Peyer's patch (tissue), 4 donors: ENCODE measurements at places on chromosomes 2 and 18. TPM values are rescaled to one million over a fixed set of nuclear protein-coding genes. Genes with fewer than 3 reads are reported as not detected.
A peak's percentile ranks its signal among the peaks of the same experiment; 100 is the strongest.

GRCh38 chr2:88221365-88221942 is 51.3 kb downstream of the THNSL2 start:
- DNase-seq, result no peak

- DNase-seq, result no peak
Observed at GRCh38 chr2:169933124-169933711, 106.0 kb downstream of the UBR3 start.

DNA sequence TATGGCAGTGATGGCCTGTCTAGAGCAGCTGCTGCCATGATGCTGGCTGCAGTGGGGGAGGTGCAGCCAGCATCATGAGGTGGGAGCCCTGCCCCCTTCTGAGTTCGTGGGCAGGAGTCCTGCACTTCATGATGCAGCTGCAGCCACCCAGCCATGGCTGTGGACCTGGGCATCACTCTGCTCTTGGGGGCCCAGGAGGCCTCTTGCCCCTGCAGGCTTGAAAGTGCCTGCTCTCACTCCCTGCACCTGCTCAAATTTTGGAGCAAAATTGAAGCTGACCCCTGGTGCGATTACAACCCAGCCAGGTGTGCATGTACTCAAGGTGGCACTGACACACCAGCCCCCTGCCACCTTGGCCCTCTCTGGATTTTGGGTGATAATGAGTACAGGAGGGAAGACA is 712.9 kb downstream of the NUP35 start:
- no peak for DNase-seq

Gene SETBP1
- total RNA-seq, result 3.3 TPM

GRCh38 chr2:52210161-52210560 is 1178.2 kb upstream of the NRXN1 start:
- DNase-seq, result no peak

GRCh38 chr2:178579006-178579405 is 98.7 kb downstream of the PLEKHA3 start:
- DNase-seq, result no peak

GRCh38 chr2:129885735-129886134 is 93.7 kb upstream of the RAB6C start:
- no peak for DNase-seq

DNA sequence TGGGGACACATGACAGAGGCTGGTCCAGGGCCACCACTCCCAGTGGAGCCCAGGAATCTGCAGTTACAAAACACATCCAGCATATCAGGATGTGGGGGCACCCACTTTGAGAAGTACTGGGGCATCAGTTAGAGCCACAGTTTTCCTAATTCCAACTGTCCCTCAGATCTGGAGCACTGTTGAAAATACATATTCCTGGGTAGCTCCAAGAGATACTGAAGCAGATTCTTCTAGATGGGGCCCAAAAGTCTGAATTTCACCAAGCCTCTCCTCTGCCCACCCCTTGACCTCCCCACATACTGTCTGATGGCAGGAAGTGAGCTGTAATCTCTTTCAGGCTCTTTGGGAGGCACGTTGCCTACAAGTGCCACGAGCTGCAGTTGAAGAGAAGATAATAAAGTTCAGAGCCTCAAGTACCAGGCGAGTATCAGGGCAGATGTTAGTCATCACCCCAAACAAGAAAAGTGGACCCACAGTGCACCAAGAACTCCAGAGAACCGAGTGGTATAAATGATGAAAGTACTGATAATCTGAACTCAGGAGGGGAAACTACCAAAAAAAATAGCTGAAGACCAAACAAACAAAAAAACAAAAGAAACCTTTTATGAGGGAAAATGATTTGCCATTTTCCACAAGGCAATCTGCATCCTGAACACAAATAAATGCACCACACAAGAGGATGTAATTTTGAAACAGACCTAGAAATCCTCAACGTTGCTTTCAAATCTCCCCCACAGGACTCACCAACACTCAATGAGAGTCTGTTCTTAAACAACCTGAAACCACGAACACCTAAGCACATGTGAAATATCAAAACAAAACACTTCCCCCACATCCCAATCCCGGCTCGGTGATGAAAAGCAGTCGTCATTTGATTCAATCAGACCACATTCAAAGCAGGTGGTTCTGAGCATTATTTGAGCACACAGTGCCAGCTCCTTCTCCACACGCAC is 98.7 kb downstream of the TCF4 start:
- DNase-seq, result no peak

- DNase-seq, result no peak
Observed at GRCh38 chr2:40716879-40717278, 265.0 kb upstream of the SLC8A1 start.

DNA sequence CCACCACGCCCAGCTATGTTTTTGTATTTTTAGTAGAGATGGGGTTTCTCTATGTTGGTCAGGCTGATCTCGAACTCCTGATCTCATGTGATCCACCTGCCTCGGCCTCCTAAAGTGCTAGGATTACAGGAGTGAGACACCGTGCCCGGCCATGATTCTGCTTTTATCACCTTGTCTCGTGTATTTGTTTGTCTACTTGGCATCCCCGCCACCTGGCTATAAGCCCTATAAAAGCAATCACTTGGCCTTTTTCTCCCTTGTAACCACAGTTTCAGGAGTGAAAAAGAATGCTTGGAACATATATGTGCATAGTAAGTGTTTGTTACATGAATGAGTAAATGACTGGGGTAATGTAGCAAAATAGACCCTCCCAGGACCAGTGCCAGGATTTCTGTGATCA is 77.5 kb upstream of the PAPOLG start:
- DNase-seq, result no peak

GRCh38 chr2:175684466-175684865 is 317.6 kb downstream of the LNPK start:
- no peak for DNase-seq

GRCh38 chr2:45681675-45682074 is 30.2 kb downstream of the PRKCE start:
- DNase-seq, result no peak

Gene ITPRIPL1
- 1.3 TPM for total RNA-seq

DNA sequence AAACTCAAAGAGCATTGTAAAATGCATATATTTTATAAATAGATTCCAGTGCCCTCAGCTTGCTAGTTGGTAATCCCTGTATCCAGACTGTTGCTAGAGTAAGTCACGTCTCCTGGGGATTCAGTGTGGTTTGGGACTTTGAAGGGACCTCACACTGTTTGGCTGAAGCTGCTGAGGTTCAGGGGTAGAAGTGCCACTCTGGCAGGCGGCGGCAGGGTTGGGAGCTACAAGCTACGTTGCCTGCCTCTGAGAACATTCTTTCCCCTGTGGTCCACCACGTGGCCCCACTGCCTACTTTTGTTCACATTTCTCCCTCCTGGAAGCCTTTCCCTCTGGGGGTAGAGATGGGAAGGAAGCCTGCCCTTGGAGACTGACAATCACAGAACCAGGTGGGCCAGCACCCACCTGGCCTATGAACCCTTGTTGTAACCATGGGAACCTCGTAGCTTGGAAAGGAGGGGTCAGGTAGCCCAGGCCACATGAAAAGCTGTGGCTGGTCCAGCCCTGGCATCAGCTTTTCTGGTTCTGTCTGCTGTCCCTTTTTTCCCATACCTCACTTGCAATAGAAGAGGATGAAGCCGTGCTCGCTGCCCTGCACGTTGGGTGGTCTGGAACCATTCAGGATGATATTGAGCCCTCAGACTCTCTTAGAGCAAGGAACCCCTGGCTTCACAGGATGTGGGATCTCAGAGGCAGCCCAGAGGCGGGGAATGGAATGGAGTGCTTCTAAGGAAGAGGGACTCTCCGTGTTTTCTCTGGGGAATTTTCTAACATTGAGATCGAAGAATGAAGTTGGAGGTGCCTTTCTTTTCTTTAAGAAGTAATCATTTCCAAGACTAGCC is 2.9 kb downstream of the RNF144A start:
- no peak for DNase-seq

GRCh38 chr2:238239543-238239862 is 335 bp downstream of the HES6 start:
- DNase-seq, result peak; percentile 34

Gene COLEC11
- total RNA-seq, result 5.8 TPM

Gene AQP12B
- not detected for total RNA-seq
